ENCODE measurements at places on chromosomes 11 and 22.
A peak's percentile ranks its signal among the peaks of the same experiment; 100 is the strongest.

DNA sequence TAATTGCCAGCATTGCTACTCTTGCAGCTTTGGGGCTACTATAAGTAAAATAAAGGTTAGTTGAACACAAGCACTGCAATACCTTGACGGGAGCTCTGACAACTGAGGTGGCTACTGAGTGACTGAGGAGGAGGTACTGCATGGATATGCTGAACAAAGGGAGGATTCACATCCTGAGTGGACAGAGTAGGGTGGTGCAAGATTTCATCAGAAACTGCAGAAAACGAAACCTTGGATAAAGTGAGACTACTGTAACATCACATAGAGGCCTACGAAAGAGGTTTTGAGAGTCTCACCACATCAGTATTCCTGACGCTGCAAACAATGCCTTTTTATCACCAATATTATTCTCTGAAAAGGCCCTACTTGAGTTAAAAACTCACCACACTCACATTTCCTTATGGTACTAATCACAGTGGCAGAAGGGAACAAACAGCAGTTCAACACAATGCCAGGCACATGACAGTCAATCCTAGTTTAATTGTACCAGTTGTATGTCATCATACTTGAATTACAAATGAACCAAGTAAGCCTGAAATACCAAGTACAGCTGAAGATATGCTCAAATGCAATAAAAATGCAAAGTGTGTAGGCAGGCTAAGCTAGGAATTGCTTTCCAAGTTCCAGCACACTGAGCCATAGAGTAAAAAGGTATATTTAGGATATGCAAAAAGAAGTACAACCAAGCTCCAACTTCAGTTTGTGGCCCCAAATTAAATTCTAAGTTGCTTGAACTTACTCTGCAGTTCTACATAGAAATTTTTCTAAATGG lies 4.0 kb upstream of the GPR83 start:
- no peak for DNase-seq

GRCh38 chr11:516400-516799 lies 9.4 kb upstream of the RNH1 start:
- DNase-seq: no peak

GRCh38 chr11:65779919-65780769 lies 632 bp downstream of the AP5B1 start:
- DNase-seq: peak; percentile 20

DNA sequence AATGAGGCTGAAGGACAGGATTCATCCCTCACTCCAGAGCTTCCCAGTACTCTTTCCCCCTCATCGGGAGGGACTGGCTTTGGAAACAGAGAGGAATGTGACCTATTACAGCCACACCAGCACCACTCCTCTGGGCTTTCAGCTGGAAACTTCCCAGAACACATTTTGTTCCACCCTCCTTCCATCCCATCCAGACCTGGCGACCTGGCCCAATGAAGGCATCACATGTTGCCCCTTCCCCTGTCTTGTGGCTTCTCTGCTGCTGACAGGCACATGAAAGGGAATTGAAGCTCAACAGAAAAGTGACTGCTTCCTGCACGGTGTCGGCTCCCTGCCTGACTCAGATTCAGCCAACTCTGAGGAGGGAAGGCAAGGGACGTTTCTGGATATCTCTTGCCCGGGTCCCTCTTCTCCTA lies 19.1 kb downstream of the IRAG1 start:
- no peak for DNase-seq

DNA sequence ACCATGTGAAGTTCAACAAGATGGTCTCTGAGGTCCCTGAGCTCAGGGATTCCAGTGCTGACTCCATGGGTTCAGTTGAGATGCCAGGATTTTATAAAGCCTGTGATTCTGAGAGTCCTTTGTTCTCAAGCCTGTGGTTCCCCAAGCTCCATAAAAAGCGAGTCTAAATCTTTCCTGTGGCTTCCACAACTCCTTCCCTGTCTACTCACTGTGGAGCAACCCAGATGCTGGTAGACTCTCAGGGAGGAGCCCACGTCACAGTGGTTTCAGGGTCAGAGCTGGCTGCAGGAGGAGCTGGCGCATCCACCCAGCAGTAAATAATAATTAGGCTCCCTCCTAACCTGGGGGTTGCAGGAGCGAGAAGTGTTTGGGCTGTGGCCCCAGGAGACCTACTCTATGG lies 2.0 kb upstream of the RELT start:
- no peak for DNase-seq

DNA sequence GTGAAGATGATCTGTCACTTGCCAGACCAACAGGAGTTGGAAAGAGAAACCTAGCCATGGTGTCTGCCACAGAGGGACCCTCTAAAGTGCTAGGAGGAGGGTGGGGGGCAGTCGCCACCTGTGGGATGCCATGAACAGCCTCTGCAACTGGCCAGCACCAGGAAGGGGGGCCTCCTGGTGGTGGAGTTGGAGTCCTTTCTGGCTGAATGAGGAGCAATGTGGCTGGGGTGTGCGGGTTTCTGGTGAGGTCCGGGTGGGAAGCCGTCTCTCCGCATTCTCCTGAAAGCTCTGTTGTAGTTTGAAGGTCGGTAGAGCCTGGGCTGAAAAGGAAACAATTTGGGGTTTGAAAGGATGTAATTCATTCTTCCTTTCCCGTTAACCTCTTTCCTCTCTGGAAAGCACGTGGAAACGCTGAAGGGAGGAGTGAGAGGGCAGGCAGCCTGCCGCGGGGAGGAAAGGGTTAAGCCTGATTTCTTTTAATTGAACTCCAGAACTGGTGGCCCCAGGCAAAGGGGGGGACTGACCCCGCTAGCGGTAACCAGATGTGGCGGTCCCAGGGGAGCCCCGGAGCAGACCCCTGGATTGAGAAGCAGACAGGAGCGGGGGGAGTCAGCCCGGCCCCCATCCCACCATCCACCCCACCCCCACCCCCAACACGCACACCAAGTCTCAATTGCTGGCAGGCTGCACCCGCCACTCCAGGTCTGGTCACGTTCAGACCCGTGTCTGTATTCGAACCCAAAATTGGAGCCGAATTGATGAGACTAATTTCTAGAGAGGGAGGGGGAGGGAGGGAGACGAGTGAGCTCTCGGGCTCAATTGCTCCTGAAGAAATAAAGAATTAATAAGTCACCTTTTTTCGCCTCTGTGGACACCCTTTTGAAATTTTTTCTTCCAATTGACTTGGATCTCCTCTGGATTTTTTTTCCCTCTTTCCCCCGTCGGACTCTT lies 1.8 kb upstream of the FLI1 start:
- DNase-seq: no peak

DNA sequence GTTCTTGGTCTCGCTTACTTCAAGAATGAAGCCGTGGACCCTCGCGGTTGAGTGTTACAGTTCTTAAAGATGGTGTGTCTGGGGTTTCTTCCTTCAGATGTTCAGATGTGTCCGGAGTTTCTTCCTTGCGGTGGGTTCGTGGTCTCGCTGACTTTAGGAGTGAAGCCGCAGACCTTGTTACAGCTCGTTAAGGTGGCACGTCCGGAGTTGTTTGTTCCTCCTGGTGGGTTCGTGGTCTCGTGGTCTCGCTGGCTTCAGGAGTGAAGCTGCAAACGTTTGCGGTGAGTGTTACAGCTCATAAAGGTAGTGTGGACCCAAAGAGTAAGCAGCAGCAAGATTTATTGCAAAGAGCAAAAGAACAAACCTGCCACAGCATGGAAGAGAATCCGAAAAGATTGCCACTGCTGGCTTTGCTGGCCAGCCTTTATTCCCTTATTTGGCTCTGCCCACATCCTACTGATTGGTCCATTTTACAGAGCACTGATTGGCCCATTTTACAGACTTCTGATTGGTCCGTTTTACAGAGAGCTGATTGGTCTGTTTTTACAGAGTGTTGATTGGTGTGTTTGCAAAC lies 27.1 kb upstream of the NXPE2 start:
- DNase-seq: no peak

DNA sequence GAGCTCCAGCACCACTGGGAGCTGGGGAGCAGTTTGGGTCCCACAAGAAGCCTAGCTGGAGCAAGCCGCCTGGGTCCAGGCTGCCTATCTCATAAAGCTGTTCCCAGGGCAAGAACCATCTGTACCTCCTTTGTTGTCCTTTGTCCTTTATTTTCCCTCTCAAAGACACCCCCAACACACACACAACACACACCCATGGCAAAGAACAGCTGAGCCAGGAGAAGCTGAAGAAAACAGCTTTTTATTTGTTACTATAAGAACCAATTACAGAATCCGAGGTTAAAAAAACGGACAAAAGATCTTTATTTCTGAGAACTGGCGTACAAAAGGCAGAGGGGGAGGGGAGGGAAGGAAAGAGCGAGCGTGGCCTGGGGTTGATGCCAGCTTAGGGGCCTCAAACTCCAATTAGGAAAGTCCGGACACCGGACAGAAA lies 1.7 kb upstream of the TUT1 start:
- DNase-seq: peak; percentile 8

- peak; percentile 63 for DNase-seq
These were observed 70.3 kb downstream of the KIRREL3 start for GRCh38 chr11:126930091-126930841.

- no peak for DNase-seq
These were observed 14.5 kb downstream of the RGL4 start for GRCh38 chr22:23705358-23705757.

DNA sequence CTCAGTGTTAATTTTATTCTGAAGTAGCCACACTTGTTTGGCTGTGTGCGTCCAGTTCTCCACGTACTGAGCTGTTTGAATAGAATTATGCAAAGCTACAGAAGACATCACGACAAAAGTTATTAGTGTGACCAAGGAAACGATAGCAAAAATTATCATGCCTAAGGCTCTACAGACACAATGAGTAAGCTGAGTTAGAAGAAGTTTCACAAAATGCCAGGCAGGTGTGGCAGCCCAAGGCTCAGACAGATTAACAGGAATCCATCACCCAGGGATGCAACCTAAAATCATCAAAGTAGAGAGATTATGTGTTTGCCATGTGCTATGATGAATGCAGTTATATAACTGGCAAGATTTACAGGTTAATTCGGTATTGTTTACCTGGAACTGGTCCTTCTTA lies 73.1 kb upstream of the INCENP start:
- no peak for DNase-seq

DNA sequence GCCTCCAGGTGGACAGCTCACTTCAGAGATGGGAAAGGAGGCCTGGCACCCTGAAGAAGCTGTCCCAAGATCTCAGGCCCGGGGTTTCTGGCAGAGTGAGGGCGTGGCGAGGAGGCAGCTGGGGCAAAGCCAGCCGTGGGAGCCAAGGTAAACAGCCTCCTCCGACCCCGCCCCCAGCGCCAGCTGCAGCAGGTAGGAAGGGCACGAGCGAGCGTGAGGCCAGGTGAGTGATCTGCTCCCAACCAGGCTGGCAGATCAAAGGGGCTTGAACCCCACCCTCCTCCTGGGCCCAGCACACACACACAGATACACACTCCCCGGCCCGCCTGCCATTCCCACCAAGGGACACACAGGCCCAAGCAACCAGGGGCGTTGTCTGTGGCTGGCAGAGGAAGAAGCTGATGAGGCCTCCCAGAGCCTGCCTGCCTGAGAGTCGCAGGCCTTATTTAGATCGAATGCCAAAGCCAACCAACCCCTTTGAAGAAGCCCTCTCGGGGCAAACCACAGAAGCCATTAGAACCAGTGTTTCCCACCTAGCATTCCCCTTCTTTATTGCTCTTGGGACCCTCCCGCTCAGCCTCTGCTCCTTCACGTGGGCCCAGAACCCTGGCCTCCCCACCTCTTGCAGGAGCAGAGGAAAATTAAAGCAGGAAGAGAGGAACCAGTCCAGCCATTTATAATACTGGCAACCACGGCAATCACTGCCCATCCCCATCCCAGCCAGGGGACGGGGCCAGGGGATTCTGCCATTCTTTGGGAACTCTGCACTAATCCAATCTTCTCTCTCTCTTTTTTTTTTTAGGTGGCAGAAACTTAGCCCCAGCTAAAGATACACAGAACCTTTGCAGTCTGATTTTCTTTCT lies 5.0 kb downstream of the PDGFB start:
- no peak for DNase-seq

DNA sequence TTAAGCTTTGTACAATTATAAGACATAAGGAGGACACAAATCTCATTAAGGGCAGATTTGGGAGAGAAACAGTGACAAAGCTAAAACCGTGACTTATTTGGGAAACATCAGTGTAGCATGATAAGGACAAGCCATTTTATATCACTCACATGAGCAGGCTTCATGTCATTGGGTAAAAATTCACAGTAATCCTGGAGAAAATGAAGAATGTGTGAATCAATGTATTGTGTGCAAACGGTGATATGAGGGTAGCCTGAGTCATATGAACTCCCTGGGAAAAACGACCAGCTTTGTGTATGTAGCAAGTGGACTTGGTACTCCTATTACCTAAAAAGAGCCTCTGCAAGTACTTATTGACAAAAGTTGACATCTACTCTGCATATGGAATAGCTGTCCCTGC lies 6.0 kb upstream of the TRIM34 start:
- no peak for DNase-seq

GRCh38 chr22:34334893-34335292 lies 414.6 kb upstream of the LARGE1 start:
- DNase-seq: peak; percentile 1

- no peak for DNase-seq
These were observed 170.4 kb downstream of the ETS1 start for GRCh38 chr11:128416976-128417375.

- no peak for DNase-seq
These were observed 378.7 kb upstream of the ANO5 start for GRCh38 chr11:21814169-21814568.

DNA sequence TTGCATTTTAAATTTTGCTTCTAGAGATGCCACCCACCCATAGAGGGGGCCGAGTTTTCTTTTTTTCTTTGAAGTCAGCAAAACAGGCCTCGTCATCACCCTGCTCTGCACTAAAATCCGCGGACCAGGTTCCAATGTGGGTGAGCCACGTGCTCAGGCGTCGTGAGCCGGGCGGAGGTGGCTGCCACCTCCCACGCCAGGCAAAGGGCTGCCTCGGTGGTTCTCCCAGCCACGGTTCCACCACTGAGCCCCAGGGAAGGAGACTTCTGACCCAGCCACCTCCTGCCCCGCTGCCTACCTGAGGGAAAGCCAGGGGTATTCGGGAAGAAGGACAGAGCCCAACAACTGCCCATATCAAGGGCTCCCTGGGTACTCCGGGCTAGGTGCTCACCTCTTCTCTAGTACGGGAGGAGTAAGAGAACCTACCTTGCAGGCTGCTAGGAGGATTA lies 45.3 kb downstream of the MN1 start:
- DNase-seq: no peak

DNA sequence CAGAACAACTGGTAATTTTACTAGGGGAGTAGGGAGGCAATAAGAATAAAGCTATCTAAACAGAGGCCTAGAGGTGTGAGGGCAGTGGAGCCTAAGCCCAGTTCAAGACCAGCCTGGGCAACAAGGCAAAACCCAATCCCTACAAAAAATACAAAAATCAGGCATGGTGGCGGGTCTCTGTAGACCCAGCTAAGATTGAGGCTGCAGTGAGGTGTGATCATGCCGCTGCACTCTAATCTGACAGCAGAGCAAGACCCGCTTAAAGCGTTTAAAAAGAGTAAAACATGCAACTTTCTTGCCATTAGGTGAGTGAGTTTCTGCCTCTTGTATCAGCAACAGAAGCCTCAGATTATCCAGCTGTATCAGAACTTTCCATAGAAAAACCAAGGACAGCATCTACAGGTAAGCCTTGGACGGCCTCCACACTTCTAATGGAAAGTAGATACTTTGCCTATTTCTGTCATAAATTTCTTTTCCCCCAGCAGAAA lies 12.1 kb downstream of the TAF1D start:
- DNase-seq: no peak

- no peak for DNase-seq
These were observed 29.5 kb upstream of the HIPK3 start for GRCh38 chr11:33227578-33228261.

- DNase-seq: no peak
These were observed 49.3 kb downstream of the IGLL1 start for GRCh38 chr22:23530766-23531282.
